ENCODE measurements at places on chromosomes 12 and 14.

- DNase-seq: no peak
Observed at GRCh38 chr12:78431931-78432330, 432.6 kb upstream of the SYT1 start.

GRCh38 chr14:50015716-50016115 lies 100.7 kb downstream of the VCPKMT start:
- DNase-seq: no peak

DNA sequence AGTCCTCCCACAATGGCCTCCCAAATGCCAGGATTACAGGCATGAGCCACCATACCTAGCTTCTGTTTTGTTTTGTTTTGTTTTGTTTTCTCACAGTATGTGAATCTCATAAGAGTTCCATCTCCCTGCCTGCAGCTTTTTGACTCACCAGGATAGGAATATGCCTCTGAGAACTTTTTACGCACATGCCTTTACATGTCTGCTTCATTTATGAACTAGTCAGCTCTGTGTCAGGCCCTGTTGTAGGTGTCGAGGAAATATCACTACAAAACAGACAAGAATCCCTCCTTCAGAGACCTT lies 89.0 kb downstream of the BORCS5 start:
- DNase-seq: no peak

DNA sequence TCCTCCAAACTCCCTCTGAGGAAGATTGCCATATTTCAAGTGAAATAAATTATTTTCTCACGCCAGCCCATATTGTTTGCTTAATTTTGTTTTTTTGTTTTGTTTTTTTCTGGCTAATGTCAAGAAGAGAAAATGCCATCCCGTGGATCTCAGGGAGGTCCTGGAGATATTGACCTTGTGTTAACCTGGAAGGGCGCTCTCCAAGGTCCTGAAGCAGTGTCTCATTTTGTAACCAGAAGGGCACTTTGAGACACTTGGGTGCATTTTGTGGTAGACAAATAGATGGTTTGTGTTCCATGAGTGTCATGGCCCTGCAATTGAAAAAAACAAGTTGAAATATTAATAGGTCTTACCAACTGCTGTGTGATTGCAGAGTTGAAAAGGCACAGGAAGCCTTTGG lies 268.9 kb downstream of the SUDS3 start:
- DNase-seq: no peak

GRCh38 chr14:60771117-60771516 lies 36.6 kb downstream of the MNAT1 start:
- DNase-seq: no peak

GRCh38 chr14:78297858-78298257 lies 127.7 kb downstream of the NRXN3 start:
- no peak for DNase-seq

DNA sequence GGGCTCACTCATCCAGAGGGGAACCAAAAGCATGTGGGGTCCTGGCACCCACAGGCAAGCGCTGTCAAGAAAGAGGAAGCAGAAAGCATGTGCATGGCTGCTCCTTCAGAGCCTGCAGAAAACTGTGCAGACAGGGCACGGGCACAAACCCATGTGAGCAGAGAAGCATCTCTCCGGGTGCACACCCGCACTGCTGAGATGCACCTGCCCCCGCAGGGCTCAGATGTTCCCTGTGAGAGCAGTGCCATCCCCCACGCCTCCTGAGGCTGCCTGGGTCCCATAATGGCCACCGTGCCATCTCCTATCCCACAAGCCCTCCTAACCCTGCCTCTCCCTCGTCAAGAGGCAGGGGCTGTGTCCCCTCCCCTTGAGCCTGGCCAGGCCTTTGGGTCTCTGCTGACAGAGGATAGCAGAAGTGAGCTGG lies 32.3 kb upstream of the INF2 start:
- DNase-seq: peak; percentile 35

DNA sequence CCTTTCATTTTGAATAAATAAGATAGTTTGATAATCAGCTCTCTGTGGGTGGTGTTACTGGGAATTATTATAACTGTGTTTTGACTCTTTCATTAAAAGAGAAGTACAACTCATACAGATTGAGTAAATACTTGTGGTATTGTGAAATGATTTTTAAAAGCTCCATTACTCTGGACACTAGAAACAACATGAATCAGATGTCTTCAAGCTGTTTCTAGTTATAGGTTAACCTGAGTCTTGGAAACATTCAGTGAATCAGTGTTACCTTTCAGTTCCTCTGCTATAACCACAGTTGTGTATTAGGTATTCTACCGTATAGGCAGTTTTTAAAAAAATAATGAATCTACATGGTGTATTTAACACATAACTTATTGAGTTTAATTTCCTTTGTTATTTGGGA lies 128.4 kb upstream of the SSTR1 start:
- no peak for DNase-seq

DNA sequence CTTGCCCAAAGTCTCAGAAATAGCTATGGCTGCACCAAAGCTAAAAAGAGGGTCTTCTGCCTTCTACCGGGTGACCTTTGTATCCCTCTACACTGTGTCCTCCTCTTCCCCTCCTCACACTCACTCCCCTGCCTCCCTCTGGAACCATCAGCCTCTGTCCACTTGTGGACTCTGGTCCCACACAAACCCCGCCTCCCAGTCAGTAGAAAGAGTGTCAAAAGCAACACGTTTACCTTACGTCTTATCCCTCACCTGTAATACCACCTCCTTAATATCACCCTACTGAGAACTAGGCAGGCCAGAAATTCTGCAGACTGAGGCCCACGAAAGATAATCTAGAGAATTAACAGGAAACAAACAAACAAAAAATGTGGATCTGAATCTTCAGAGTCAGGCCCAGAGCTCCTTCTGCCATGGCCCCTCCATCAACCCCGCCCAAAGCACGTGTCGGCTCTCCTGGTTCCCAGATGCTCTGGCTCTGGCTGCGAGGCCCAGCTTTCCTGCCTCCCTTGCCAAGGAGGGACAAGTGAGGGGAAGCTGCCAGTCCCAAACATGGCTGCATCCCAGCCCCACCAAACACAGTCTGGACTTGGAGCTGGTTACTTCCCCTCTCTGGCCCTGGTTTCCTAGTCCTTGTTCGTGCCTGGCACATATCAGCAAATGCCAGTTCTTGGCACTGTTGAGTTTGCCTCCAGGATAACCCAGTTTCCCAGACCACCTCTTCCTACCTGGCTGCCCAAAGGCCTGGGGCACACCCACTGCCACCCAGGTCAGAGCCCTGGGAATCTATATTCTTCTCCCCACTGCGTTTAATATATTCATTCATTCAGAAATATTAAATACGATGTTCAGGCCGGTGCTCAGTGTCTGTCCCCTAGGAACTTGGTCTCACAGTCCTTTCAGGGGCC lies 2.7 kb downstream of the ACTN1 start:
- peak; percentile 10 for DNase-seq

DNA sequence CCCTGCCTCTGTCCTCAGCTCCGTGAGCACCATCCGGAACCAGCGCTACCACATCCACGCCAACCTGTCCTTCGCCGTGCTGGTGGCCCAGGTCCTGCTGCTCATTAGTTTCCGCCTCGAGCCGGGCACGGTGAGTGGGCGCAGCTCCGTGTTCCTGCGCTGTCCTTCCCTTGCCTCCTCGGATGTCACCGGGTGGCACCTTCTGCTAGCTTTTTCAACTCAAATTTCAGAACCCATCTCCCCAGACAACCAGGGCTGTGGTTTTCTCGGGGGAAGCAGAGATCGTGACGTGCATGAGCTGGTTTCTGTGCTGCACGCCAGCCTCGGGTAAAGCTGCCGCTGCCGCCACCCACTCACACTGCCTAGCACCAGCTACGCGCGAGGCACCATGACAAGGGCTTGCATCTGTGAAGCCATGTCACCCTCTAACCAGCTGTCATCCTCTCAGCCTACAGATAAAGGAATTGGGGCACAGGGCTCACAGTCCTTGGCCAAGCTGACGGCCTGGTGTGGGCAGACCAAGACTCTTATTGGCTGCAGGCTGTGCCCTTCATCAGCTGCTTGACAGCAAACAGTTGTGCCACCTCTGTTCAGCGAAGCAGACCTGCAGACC lies 152.1 kb downstream of the ADGRD1 start:
- peak; percentile 45 for DNase-seq

GRCh38 chr14:41830714-41831406 lies 224.2 kb downstream of the LRFN5 start:
- DNase-seq: no peak

- no peak for DNase-seq
Observed at GRCh38 chr12:63934936-63935335, 90.4 kb downstream of the SRGAP1 start.

DNA sequence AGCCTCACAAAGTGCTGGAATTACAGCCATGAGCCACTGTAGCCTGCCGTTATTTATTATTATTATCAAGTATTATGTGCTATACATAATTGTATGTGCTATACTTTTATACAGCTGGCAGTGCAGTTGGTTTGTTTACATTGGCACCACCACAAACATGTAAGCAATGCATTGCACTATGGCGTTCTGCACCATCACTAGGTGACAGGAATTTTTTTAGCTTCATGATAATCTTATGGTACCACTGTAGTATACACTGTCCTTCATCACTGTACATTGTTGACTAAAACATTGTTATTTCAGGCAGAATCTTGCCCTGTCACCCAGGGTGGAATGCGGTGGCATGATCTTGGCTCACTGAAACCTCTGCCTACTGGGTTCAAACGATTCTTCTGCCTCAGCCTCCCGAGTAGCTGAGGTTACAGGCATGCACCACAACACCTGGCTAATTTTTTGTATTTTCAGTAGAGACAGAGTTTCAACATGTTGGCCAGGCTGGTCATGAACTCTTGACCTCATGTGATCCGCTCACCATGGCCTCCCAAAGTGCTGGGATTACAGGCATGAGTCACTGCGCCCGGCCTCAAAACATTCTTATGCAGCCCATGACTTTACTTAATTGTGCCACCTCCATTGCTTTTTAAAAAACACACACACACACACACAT lies 17.1 kb downstream of the MRPL42 start:
- DNase-seq: no peak

- no peak for DNase-seq
Observed at GRCh38 chr12:120093592-120094355, 22.8 kb downstream of the RAB35 start.

GRCh38 chr12:96399120-96399918 lies 920 bp downstream of the CDK17 start:
- peak; percentile 74 for DNase-seq

- DNase-seq: no peak
Observed at GRCh38 chr14:53956427-53957201, at the start of gene BMP4. Gene BMP4 (minus strand): TSS chr14:53956825. CDS start chr14:53952222, 4,603 bp downstream.

DNA sequence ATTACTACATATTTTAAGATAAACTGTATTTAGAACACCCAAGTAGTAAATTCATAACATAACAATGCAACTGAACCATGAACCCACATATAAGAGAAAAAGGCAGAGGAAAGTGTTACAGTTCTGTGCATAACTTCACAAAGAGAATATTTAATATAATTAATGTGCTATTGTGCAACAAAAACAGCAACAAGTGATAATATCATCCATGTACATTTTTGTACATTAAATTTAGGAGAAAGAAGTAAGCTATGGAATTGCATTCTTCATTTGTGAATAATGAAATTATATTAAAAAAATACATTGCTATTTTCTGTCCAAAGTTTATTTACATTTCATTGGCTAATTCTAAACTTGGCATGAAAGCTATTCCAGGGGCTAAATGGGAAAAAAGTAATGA lies 72.6 kb downstream of the PLEKHG7 start:
- DNase-seq: no peak

- no peak for DNase-seq
Observed at GRCh38 chr12:53255996-53256395, 12.1 kb upstream of the ESPL1 start.

DNA sequence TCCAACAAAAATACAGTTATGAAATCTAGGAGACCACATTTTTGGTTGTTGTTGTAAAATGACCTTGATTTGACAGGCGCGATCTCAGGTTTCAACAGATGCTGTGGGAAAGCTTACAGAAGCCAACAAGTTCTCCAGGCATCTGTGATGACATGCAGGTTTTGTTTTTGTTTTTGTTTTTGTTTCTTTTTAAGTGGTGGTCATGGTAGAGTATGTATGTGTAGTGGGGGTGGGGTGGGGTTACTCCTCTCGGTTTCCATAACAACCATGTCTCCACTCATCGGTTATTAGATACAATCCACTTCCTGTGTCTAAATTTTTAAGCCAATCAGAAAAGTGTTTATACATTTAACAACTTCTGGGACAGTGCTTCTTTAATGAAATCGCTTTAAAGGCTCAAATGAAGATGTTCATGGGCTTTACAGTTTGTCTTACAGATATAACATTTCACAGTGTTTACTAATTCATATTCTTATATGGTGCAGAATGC lies 199.9 kb upstream of the FOXN3 start:
- DNase-seq: no peak

DNA sequence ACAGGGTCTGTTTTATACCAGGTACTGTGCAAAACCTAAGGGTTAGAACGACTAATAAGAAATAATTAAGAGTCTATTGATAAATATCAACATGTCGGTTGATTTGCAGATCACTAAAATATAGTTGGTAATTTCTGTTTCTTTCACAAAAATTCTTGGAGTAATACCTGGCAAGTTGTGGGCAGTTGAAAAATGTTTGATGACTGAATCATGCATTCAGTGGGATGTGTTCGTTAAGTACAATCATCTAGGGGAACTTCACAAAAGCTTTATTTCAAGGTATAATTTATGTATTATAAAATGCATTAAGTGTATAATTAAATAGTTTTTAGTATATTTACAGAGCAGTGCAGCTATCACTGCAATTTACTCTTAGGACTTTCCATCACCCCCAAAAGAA lies 120.0 kb downstream of the KCNA5 start:
- no peak for DNase-seq

DNA sequence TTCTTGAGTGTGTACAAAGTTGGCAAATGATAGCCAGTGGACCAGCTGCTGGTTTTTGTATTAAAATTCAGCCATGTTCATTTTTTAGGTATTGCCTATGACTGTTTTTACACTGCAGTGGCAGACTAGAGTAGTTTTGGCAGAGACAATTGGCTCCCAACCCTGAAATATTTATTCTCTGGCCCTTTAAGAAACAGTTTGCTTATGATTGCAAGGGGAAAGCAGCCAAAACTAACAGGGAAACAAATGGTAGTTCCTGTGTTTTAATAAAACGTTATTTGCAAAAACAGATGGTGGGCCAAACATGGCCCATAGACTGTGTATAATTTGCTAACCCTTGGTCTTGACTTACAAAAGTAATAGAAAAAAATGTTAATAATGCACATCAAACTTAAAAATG lies 110.2 kb downstream of the ALX1 start:
- no peak for DNase-seq
